Osteoblast (primary cell): ENCODE measurements at places on chromosomes 7 and 10.

GRCh38 chr10:64076322-64076940, 555.2 kb downstream of the REEP3 start:
- no peak overlapping the region for H3K27ac ChIP-seq
- no peaks in the 10 kb centered on the region for H3K4me1 ChIP-seq
- no peak overlapping the region for H3K4me3 ChIP-seq
- H3K36me3 ChIP-seq: no peaks in the 10 kb centered on the region

- H3K27me3 ChIP-seq: no peaks in the 10 kb centered on the region
- H3K4me3 ChIP-seq: no peak overlapping the region
- peaks cover 40% of the 10 kb centered on the region for H3K36me3 ChIP-seq
Measured at GRCh38 chr7:44391171-44391570, 65.8 kb upstream of the CAMK2B start.

- peak; percentile 66 for DNase-seq
- no peaks in the 10 kb centered on the region for H3K36me3 ChIP-seq
- peaks cover 9% of the 10 kb centered on the region for H3K27me3 ChIP-seq
- H3K27ac ChIP-seq: no peak overlapping the region
- no peaks in the 10 kb centered on the region for H3K4me1 ChIP-seq
Measured at GRCh38 chr10:75334720-75335119, 66.8 kb downstream of the ZNF503 start.

DNA sequence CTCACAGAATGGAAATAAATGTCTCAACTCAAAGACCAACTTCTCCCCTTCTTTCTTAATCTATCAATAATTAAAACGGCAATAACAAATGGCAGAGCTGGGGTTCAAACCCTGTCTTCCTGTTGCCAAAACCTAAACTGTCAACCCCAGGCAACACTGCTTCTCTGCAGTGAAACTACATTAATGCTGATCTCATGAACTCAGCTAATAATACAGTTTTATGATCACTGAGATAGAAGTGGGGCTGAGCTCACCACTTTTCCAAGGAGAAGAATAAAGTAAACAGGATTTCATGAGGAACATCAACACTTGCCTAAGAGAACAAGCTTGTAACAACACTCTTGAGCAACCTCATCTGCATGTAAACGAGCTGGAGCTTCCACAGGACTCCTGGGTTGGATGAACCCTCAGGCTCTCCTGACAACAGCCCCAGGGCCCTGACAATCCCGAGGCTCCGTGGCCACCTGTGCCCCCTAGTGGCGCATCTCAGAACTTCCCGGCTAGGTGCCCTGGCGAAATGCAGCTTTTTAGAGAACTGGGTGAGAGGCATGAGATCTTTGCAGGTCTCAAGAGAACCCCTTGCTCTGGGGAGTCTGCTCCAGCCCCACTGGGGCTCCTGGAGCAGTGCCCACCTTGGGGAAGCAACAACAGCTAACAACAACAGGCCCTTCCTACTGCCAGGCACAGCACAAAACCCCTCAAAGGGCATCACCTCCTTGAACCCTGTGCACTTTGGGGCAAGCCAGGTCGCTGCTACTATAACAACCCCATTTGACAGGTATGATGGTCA, 169.3 kb downstream of the SH3PXD2A start:
- peak; percentile 98 for DNase-seq
- H3K27me3 ChIP-seq: no peaks in the 10 kb centered on the region
- H3K4me3 ChIP-seq: no peak overlapping the region
- no peaks in the 10 kb centered on the region for H3K36me3 ChIP-seq
- no peaks in the 10 kb centered on the region for H3K4me1 ChIP-seq
- H3K27ac ChIP-seq: no peak overlapping the region
